ENCODE measurements at places on chromosomes 6 and 20.

- DNase-seq = no peak
Measured at GRCh38 chr6:115551527-115551926, 509.2 kb downstream of the FRK start.

GRCh38 chr20:1273366-1273765 is 7.3 kb downstream of the SNPH start:
- no peak for DNase-seq

GRCh38 chr6:116144605-116145004 is 18.7 kb upstream of the COL10A1 start:
- no peak for DNase-seq

DNA sequence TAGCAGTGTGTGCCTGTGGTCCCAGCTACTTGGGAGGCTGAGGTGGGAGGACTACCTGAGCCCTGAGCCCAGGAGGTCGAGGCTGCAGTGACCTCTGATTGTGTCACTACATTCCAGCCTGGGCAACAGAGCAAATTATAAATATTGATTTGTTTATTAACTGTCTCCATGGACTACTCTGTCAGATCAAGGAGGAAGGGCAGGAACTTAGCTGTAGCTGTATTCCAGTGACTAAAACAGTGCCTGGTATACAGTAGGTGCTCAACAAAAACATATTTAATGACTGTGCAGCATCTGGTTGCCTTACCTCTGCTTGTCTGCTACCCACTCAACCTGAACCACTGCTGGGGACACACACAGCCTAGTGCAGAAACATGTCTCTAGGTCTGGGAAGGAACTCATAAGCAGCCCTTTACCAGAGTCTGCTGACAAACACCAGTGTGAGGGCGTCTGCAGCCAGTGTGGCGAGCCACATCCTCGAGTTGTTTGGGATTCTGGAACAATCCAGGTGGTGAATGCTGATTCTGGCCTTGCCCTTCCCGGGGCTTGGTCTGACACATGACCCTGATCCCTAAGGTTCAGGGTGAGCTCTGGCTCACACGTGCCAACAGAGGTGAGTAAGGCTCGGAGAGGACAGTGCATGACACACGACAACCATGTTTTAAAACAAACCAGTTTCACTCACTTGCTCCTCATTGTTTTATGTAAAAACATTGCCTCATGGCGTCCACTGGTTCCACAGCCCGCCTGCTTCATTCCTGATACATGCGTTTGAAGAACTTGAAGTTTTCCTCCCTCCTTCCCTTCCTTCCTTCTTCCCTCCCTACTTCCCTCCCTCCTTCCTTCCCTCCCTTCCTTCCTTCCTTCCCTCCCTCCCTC is 117.9 kb upstream of the ZNF217 start:
- DNase-seq = no peak

- no peak for DNase-seq
Measured at GRCh38 chr20:15976047-15976736, 597.1 kb downstream of the KIF16B start.

DNA sequence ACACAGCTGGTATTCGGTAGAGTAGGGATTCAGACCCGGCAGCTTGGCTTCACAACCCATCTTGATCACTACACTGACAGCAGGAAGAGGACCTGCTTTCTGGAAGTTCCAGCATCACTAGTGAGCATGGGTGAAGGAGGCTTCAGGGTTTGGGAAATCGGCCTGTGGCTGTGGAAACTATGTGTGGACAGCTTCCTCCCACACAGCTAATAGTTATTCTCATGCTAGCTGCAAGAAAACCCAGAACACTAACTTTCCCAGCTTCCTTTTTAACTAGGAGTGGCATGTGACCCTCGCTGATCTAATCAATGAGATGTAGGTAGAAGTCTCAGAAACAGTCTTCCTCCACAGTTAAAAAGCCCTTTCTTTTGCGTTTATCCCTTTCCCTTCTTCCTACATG is 36.3 kb upstream of the SIRPA start:
- peak; percentile 89 for DNase-seq

DNA sequence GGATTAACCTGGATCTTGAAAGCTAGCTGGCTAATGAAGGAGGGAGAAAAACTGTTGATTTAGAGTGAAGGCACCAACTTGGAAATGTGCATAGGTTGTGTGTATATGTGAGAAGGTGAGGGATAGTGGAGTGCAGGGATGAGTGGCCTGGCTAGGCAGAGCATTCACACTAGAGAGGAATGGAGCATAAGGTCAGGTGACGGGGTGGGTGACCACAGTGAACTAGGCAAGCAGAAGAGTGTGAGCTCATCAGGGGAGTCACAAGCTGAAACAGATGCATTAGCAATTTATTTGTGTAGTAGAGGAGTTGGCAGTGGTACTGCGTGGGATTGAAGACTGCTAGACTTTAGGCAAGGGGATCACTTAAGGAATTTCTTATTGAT is 10.5 kb downstream of the ANKRD66 start:
- peak; percentile 89 for DNase-seq

GRCh38 chr6:108673602-108674001 is 112.9 kb downstream of the FOXO3 start:
- no peak for DNase-seq

DNA sequence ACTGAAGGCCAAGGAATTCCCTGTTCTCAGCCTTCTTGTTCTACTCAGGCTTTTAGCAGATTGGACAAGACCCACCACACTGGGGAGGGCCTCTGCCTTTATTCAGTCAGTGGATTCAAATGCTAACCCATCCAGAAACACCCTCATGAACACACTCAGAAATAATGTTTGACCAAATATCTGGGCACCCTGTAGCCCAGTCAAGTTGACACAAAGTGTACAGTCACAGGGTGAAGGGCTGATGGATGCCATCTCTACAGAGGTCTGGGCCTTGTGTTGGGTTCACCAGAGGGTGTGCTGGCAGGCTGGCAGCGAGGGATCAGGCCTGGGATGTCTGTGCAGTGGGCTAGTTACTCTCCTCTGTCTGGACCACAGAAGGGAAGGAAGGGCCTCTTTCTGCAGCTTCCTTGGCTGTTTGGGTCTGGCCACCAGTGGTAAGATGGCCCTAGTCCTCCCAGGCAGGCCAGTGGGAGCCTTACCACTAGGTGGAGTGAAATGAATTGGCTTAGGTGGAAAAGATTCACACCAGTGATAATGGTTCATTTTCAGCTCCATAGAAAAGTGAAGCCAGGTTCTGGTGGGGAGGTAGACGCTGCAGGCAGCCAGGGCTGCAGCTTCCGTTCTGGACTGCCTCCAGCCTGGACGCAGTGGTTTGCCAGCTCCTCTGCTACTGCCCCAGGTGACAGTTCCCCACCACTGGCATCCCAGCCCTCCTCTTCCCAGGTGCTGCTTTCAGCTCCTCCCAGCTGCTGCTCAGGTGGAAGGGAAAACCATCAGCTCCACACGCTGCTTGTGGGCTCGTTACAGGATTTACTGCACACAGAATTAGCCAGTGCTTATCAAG is 9.2 kb downstream of the TUBB2A start:
- no peak for DNase-seq

GRCh38 chr6:10972196-10972595 is 71.9 kb downstream of the ELOVL2 start:
- DNase-seq = no peak

- DNase-seq = no peak
Measured at GRCh38 chr6:3250231-3250675, 8.5 kb upstream of the PSMG4 start.

GRCh38 chr6:137861550-137862337 is 5.3 kb upstream of the TNFAIP3 start:
- no peak for DNase-seq

GRCh38 chr6:143271024-143271423 is 179.5 kb downstream of the ADAT2 start:
- DNase-seq = no peak

DNA sequence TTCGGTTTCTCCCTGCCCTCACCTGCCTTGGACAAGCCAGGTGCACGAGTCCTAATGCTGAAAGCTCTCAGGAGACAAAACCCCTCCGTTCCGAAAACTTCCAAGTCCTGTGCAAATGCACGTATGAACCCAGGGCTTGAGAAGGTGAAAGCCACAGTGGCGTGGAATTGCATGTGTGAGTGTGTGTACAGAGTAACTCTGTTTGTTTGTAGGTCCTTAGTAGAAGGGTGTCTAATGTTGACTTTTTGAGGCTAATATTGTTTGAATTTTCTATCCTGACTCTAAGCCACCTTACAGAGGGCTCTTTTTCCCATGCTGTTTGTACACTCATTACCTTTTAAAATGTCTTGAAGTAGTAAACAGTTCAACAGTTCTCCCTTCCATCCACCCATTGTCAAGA is 129.1 kb downstream of the FOXA2 start:
- no peak for DNase-seq

DNA sequence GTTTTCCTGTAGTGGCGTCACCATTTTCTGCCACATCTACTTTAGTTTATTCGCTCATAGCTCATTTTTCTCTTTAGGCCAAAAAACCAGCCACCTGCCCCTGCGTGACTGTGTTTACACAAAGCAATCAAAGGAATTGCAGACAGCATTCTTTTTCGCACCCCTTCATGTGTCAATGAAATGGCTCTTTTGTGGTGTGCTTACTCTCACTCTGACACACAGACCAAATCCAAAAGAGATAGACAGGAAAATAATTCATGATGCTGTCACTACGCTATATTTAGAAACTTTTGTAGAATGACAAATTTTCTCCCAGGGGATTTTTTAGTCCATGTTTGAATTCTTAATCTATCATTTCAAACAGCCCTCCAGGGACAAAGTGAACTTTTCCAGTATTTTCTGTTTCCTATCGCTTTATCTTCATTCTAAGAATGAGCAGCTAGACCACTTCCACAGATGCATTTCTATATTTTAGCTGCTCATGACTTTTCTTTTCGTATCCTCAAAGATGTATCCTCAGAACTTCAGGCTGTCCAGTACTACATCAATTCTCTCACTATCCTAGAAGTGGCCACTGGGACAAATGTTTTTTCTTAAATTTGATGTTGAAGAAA is 37.9 kb upstream of the KHDRBS2 start:
- no peak for DNase-seq

DNA sequence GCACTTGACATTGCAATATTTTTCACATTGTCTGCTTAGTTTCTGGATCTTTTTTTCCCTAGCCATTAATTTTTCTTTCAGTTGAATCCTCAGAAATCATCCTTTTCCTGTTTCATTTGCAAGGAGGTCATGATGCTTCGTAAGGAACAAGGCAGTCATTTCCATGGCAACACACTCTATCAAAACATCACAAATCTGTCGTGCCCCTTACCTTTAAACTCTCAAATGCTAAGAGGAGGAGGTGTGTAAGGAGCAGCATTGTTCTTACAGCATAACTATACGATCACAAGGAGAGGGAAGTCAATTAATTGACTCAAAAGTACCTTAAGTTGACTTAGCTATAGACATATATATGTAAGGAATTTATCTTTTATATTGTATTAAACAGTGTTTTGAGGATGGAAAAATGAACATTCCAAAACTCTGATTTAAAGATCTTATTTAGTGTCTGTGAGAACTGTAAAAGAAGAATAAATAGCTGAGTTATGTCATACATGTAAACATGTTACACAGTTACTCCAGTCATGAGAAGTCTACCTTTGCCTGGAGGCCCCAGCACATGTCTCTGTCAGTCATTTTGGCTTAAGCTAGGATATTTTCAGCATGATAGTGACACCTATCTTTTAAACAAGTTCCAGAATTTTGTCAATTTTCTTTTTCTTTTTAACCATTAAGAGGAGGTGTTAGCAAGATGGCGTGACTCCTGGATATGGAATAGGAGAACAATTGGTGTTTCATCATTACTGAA is 41.6 kb downstream of the CDKAL1 start:
- no peak for DNase-seq

DNA sequence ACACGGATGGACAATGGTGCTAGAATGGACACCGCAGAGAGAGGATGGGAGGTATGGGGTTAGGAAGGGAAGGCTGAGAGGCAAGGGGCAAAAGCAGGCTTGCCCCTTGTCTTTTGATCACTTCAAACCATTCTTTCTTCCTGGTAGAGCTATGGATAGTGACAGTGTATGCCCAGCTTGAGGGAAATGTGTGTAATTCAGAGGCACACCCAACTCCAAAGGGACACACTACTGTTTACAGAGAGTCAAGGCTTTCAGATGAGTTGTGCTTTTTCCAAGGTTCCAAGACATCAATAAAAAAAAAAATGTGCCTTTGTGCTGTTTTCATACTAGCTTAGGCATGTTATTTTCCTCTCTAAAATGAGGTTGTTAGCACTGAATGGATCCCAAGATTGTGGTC is 185.0 kb downstream of the MCHR2 start:
- no peak for DNase-seq

DNA sequence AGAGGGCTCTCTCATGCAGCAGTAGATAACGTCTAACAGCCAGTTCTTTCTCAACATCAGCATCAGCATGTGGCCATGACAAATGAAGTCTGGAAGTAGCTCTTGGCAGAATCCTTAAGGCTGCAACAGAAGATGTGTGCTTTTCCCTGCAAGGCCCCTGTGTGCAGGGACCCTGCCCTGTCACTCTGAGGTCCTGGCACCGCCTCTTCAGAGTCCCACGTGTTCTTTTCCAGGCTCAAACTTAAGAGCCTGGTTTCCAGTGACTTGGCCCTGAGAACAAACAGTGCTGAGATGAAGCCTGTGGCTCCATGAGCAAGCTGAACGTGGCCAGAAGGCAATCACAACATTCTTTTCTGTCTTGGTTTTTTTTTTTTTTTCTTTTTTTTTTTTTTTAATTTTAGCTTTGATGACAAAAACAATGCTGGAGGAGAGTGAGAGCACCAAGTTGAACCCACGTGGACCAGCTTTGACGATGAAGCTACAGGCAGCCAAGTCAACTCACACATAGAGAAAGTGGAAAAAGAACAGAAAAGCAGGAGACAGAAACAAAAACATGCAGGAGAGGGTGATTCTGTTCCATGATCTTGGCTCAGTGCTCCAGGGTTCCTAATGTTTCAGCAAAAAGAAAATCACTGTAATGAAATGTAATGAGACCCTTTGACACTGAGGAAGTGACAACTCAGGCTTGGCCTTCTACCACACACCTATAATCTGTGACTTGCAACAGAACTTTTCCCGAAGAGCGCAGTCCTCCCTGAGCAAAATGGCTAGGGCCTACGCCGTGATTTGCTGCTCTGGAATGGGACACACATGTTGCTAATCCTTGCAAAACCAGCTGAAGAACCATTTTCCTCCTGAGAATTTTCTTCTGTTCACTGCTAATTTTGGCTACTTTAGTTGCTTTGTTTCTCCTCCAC is 86.1 kb downstream of the FOXC1 start:
- no peak for DNase-seq

- peak; percentile 78 for DNase-seq
Measured at GRCh38 chr20:40572251-40572650, 116.8 kb downstream of the MAFB start.

GRCh38 chr6:143141442-143141841 is 80.8 kb downstream of the AIG1 start:
- DNase-seq = no peak

DNA sequence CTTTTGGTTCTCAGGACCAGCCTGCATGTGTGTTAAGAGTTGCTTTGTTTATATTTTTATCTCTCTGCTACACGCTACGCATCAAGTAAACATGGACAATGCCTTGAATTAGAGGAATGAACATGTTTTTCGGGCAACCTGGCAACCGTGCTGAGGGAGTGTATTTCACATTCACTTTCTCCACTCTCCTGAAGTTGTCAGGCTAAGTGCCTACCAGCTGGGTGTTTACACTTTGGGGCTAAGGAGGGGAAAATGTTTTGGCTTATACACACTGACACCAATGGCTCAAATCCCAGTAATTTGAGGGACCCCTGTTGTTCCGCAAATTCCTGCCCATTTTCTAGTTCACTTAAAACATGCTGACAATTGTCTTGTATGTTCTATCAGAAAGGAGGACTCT is 141.5 kb upstream of the PDE7B start:
- no peak for DNase-seq

- no peak for DNase-seq
Measured at GRCh38 chr20:58775371-58775770, 75.3 kb downstream of the GNAS-AS1 start.

Data from inflammatory macrophage (primary cell).